ENCODE measurements at places on chromosomes 3 and 15. TPM values are rescaled to one million over a fixed set of nuclear protein-coding genes. Genes with fewer than 3 reads are reported as not detected.
A peak's percentile ranks its signal among the peaks of the same experiment; 100 is the strongest.

DNA sequence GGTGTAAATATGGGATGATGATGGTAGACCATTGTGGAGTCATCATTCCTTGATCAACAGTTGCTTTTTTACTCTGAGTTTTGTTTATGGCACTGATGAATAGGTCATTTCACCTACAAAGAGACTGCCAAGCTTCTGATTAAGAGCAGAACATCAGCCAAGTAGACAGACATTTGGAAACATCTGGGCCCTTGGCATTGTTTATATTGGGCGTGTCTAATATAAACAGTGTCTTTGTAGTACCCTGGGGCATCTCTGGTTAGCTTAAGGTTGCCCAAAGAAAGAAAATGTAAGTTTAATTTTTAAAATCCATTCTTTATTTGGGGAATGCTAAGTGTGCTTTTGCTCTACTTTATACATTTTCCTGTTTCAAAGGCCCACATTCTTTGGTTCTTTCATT lies 377.0 kb downstream of the FEZF2 start:
- DNase-seq, result no peak
- H3K27me3 ChIP-seq, result no peaks in the 10 kb centered on the region
- no peak overlapping the region for H3K4me3 ChIP-seq

Gene HES1
- total RNA-seq, result 43.1 TPM

DNA sequence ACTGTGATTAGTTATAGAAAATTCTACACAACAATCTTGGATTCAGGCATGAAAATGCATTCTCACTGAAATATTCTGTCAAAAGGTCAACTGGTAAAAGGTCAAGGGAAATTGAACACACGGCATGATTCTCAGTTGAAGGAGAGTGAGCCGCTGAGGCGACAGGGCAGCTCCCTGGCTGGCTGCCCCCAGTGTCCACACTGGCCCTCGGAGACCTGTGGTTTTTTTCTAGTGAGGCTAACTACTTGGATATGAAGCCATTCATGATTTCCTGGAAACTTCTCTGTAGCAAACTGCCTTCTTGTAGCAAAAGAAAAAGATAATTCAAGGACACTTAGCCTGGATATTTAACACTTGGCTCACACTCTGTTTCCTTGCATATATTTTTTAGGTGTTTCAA lies 37.2 kb downstream of the AADACL2 start:
- H3K36me3 ChIP-seq, result no peaks in the 10 kb centered on the region
- peak; percentile 73 for DNase-seq
- peaks cover 27% of the 10 kb centered on the region for H3K4me1 ChIP-seq
- peak overlapping the region; percentile 50 for H3K27ac ChIP-seq

DNA sequence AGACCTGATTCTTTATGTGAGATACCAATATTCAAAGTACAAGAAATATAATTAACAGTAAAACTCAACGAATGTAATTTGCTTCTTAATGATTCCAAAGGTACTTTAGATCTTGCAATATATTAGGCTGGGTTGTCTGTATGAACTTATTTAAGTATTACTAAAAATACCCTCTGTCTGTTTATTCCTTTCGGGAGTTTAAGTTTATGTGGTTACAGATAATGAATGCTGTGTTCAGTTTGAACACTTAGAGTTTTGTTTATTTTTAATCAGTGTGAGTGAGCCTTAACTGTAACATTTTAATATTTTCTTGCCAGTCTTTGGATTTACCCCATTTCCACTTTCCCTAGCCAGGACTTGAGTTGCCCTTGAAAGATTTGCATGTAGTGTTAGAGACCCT lies 3.5 kb downstream of the PDE8A start:
- H3K27ac ChIP-seq, result no peak overlapping the region
- H3K4me3 ChIP-seq, result no peak overlapping the region
- DNase-seq, result no peak
- H3K27me3 ChIP-seq, result no peaks in the 10 kb centered on the region
- peaks cover 71% of the 10 kb centered on the region for H3K4me1 ChIP-seq

DNA sequence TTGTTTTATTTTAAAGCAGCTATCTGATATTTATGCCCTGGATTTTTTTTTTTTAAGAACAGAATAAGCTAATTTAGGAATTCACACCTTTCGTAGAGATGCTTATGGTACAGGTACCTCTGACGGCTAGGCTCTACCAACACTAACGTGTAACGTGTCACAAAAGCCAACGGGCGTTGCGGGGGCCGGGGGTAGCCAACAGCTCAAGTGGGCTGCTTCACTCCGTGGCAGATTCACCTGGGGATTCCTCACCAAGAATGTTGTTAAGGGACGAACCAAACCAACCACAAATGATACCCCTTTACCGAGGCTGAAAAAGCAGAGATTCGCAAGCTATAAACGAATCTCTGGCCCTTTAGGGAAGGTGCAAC lies 1.0 kb downstream of the TMCC1 start:
- peak overlapping the region; percentile 96 for H3K27ac ChIP-seq
- no peaks in the 10 kb centered on the region for H3K27me3 ChIP-seq
- peak overlapping the region; percentile 93 for H3K4me3 ChIP-seq
- no peaks in the 10 kb centered on the region for H3K36me3 ChIP-seq
- peaks cover 59% of the 10 kb centered on the region for H3K4me1 ChIP-seq
- no peak for DNase-seq

GRCh38 chr15:58492661-58493397 lies 61.0 kb downstream of the LIPC start:
- no peaks in the 10 kb centered on the region for H3K27me3 ChIP-seq
- H3K27ac ChIP-seq, result no peak overlapping the region
- H3K36me3 ChIP-seq, result no peaks in the 10 kb centered on the region
- no peak for DNase-seq
- H3K4me1 ChIP-seq, result no peaks in the 10 kb centered on the region

Gene RASL12
- 9.6 TPM for total RNA-seq

- no peaks in the 10 kb centered on the region for H3K27me3 ChIP-seq
- no peak for DNase-seq
- H3K36me3 ChIP-seq, result no peaks in the 10 kb centered on the region
- H3K27ac ChIP-seq, result no peak overlapping the region
Measured at GRCh38 chr15:57761562-57761961, 55.0 kb downstream of the POLR2M start.

Gene OR5H2
- total RNA-seq, result not detected

- H3K4me3 ChIP-seq, result no peak overlapping the region
- no peaks in the 10 kb centered on the region for H3K36me3 ChIP-seq
- no peaks in the 10 kb centered on the region for H3K27me3 ChIP-seq
- no peak overlapping the region for H3K27ac ChIP-seq
- no peaks in the 10 kb centered on the region for H3K4me1 ChIP-seq
Measured at GRCh38 chr3:56001991-56002390, 466.3 kb downstream of the ERC2 start.

- H3K36me3 ChIP-seq, result no peaks in the 10 kb centered on the region
- peaks cover 12% of the 10 kb centered on the region for H3K4me1 ChIP-seq
- H3K27me3 ChIP-seq, result peaks cover 16% of the 10 kb centered on the region
- H3K4me3 ChIP-seq, result no peak overlapping the region
- no peak for DNase-seq
Measured at GRCh38 chr15:101522621-101523559, 33.4 kb upstream of the PCSK6 start.

Gene IL5RA
- not detected for total RNA-seq

GRCh38 chr15:96360581-96361308 lies 30.2 kb downstream of the NR2F2 start:
- H3K27ac ChIP-seq, result peak overlapping the region; percentile 97
- peaks cover 17% of the 10 kb centered on the region for H3K27me3 ChIP-seq
- peaks cover 60% of the 10 kb centered on the region for H3K4me1 ChIP-seq
- H3K4me3 ChIP-seq, result peak overlapping the region; percentile 68
- DNase-seq, result peak; percentile 49

Gene PYDC2
- total RNA-seq, result not detected

- DNase-seq, result peak; percentile 89
- H3K4me1 ChIP-seq, result peaks cover 44% of the 10 kb centered on the region
- H3K27me3 ChIP-seq, result no peaks in the 10 kb centered on the region
- H3K4me3 ChIP-seq, result no peak overlapping the region
- no peaks in the 10 kb centered on the region for H3K36me3 ChIP-seq
Measured at GRCh38 chr15:53837263-53837662, 77.8 kb upstream of the WDR72 start.

- H3K4me3 ChIP-seq, result no peak overlapping the region
- no peaks in the 10 kb centered on the region for H3K36me3 ChIP-seq
- no peaks in the 10 kb centered on the region for H3K4me1 ChIP-seq
- no peak for DNase-seq
Measured at GRCh38 chr3:100880845-100881244, 112.4 kb downstream of the ABI3BP start.

DNA sequence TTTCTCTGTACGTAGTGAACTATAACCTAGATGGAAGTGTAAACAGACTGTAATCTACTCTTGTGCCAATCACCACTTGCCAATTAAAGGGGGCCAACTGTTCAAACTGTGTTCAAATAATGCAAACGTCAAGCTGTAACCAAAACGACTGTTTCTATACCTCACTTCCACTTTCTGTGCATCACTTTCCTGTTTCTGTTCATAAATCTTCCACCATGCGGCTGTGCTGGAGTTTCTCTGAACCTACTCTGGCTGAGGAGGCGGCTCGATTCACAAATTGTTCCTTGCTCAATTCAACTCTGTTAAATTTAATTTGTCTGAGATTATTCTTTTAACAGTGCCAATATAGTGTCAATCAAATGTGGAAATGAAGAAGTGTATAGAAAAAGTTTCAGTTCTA lies 206.7 kb upstream of the TBC1D5 start:
- no peak overlapping the region for H3K27ac ChIP-seq
- H3K4me1 ChIP-seq, result no peaks in the 10 kb centered on the region
- no peak for DNase-seq
- no peaks in the 10 kb centered on the region for H3K36me3 ChIP-seq
- H3K27me3 ChIP-seq, result no peaks in the 10 kb centered on the region

DNA sequence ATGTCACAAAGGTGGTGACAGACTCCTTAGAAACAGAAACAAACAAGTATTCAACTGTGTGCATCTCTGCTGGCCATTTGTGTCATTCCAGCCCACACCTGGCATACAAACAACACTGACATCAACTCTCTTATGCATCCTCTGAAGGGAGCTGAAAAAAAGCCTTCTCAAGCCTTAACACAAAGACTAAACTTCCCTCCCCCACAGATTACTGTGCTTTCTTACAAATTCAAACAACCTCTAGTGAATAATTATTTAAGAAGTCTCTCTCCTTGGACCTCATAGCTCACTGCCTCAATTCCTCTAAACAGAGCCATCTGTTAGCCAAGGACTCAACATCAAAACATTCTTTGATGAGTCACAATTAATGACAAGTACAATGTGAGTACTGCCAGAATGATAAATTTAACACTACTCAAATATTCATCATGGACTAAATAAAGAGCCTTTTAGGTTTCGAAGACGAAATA lies 132.1 kb downstream of the WDR76 start:
- H3K27me3 ChIP-seq, result no peaks in the 10 kb centered on the region
- no peaks in the 10 kb centered on the region for H3K36me3 ChIP-seq
- no peaks in the 10 kb centered on the region for H3K4me1 ChIP-seq
- no peak overlapping the region for H3K4me3 ChIP-seq
- H3K27ac ChIP-seq, result no peak overlapping the region

- no peak overlapping the region for H3K4me3 ChIP-seq
- H3K36me3 ChIP-seq, result no peaks in the 10 kb centered on the region
- H3K4me1 ChIP-seq, result no peaks in the 10 kb centered on the region
- no peak overlapping the region for H3K27ac ChIP-seq
Measured at GRCh38 chr3:35721628-35722027, 82.3 kb downstream of the ARPP21 start.

- H3K4me3 ChIP-seq, result no peak overlapping the region
- no peak overlapping the region for H3K27ac ChIP-seq
- peaks cover 9% of the 10 kb centered on the region for H3K4me1 ChIP-seq
- H3K36me3 ChIP-seq, result no peaks in the 10 kb centered on the region
- DNase-seq, result no peak
Measured at GRCh38 chr3:160126051-160126450, 99.2 kb upstream of the C3orf80 start.

Gene GOLGA6L6
- not detected for total RNA-seq

GRCh38 chr3:100425316-100425715 lies 24.0 kb downstream of the LNP1 start:
- no peaks in the 10 kb centered on the region for H3K36me3 ChIP-seq
- H3K27me3 ChIP-seq, result no peaks in the 10 kb centered on the region
- DNase-seq, result no peak
- H3K27ac ChIP-seq, result no peak overlapping the region

- no peaks in the 10 kb centered on the region for H3K4me1 ChIP-seq
- H3K36me3 ChIP-seq, result no peaks in the 10 kb centered on the region
- no peaks in the 10 kb centered on the region for H3K27me3 ChIP-seq
Measured at GRCh38 chr3:69490971-69491370, 105.1 kb upstream of the FRMD4B start.

DNA sequence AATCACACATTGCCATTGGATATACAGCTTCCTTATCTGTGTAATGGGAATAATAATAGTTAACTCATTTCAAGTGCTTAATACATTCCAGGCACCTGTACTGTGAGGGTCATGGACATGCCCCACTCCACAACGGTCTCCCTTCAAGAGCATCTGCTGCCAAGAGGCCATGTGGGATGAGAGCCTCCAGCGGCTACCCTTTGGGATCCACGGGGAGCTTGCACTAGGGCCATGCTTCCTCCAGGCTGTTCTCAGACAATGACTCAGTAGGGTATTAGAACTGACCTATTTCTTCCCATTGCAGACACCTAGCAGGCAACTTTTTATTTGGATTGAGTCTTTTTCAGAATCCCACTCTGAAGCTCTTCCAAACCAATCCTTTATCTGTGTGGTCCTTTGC lies 1078.9 kb downstream of the TUSC7 start:
- no peaks in the 10 kb centered on the region for H3K4me1 ChIP-seq
- no peak for DNase-seq
- no peak overlapping the region for H3K4me3 ChIP-seq

GRCh38 chr3:104892044-104892443 lies 474.7 kb upstream of the ALCAM start:
- DNase-seq, result no peak
- no peak overlapping the region for H3K27ac ChIP-seq
- no peaks in the 10 kb centered on the region for H3K4me1 ChIP-seq
- H3K36me3 ChIP-seq, result no peaks in the 10 kb centered on the region
- H3K4me3 ChIP-seq, result no peak overlapping the region

Gene CACNA2D3
- 3.8 TPM for total RNA-seq

GRCh38 chr15:63318344-63318743 lies 40.9 kb downstream of the APH1B start:
- H3K27me3 ChIP-seq, result no peaks in the 10 kb centered on the region
- H3K36me3 ChIP-seq, result no peaks in the 10 kb centered on the region
- H3K4me1 ChIP-seq, result no peaks in the 10 kb centered on the region
- H3K27ac ChIP-seq, result no peak overlapping the region

Gene MYO1E
- 59.1 TPM for total RNA-seq

DNA sequence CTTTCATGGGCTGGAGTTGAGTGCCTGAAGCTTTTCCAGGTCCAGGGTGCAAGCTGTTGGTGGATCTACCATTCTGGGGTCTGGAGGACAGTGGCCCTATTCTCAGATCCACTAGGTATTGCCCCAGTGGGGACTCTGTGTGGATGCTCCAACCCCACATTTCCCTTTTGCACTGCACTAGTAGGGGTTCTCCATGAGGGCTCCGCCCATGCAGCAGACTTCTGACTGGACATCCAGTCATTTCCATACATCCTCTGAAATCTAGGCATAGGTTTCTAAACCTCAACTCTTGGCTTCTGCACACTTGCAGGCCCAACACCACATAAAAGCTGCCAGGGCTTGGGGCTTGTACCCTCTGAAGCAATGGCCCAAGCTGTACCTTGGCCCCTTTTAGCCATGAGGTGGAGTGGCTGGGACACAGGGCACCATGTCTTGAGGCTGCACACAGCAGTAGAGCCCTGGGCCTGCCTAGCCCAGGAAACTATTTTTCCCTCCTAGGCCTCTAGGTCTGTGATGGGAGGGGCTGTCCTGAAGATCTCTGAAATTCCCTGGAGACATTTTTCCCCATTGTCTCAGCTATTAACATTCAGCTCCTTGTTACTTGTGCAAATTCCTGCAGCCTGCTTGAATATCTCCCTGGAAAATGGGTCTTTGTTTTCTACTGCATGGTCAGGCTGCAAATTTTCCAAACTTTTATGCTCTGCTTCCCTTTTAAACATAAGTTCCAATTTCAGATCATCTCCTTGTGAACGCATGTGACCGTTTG lies 6.0 kb upstream of the HACD2 start:
- H3K27ac ChIP-seq, result no peak overlapping the region
- H3K4me3 ChIP-seq, result no peak overlapping the region
- H3K4me1 ChIP-seq, result peaks cover 12% of the 10 kb centered on the region
- H3K36me3 ChIP-seq, result peaks cover 18% of the 10 kb centered on the region

Gene LMOD3
- 4.9 TPM for total RNA-seq

All from stomach (tissue), 19 donors.